ENCODE measurements at places on chromosomes 5 and 9. TPM values are rescaled to one million over a fixed set of nuclear protein-coding genes. Genes with fewer than 3 reads are reported as not detected.

The IL4 gene
- 12.7 TPM for total RNA-seq

The GRM6 gene
- not detected for total RNA-seq

The CDHR2 gene
- total RNA-seq: 1.7 TPM

The LHFPL2 gene
- total RNA-seq: 0.46 TPM

The ANKDD1B gene
- 0.39 TPM for total RNA-seq

The SLC9A3 gene
- total RNA-seq: 1.5 TPM

The DPP7 gene
- total RNA-seq: 251 TPM

The ENDOG gene
- 12.8 TPM for total RNA-seq

The NUTM2F gene
- not detected for total RNA-seq

The PCDHGC4 gene
- total RNA-seq: 0.37 TPM

Measured in T-helper 1 cell treated with Interleukin-12 subunit alpha and Interleukin-12 subunit beta and Interleukin-4 antibody, amounts not matched to agents 30 ng/mL and 1 ng/mL, for 36 hours (primary cell).